SHP77 (cell line): ENCODE measurements at places on chromosomes 7 and 10.

- no peak for DNase-seq
Measured at GRCh38 chr7:76198202-76198601, 3.5 kb upstream of the SRRM3 start.

DNA sequence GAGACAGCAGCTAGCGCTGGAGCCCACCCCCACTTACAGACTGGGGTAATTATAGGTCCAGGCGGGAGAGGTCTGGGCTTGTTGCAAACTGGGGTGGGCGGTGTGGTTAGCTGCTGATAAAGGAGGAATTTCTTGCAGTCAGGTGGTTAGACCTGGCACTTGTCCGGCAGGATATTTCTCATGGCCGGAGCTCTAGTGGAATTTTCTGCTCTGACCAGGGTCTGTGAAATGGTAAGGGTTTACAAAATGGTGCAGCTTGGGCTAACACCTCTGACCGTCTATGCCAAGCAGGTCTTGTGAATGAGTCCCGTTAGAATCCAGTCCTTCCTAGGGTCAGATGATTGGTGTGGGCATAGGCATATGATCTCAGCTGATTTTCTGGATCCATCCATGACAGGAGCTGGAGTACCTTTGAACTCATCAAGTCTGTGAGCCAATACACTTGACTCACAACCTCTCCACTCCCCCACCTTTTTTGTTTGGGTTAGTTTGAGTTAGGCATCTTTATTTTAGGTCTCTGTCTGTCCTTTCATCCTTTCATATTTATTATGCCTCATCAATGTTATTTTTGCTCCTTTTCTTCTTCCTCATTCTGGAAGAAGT is 213.4 kb downstream of the SUGCT start:
- DNase-seq = no peak

- DNase-seq = no peak
Measured at GRCh38 chr7:37977243-37977642, 56.8 kb downstream of the EPDR1 start.

DNA sequence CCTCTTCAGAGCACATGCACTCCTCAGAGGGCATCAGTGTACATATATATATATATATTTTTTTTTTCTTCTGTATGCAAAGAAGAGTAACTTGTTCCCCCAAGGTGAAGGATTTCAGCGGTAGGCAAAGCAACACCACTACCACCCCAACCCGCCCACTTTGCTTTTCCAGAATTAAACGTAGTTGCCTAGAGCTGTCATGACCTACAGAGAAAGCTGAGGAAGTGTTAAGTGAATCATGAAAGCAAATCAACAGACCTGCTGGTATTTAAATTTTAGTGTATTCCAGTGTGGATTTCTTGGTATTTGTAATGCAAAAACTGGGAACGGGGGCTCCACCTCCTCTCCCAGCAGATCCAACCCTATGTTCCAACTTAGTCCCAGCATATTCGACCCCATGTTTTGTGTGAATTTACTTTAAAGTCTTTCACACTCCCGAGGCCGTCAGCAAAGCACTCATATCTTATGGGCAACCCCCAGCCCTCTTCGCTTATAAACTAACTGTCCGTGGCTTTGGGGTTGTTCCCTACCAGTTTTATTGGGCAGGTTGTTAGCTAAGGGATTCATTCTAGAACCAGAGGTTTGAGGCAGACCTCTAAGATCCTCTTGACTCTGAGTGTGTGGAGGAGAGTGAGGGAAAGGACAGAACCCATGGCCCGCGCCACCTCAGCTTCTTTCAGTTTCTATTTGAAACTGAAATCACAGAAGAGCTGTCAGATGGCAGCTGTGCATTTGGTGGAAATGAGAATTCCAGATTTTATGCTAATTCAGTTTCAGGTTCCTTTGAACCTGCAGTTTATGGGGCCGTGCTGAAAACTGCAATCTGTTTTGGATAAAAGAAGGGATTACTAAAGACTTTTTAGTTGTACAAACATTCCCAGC is 450.2 kb upstream of the GALNT17 start:
- DNase-seq = no peak

- no peak for DNase-seq
Measured at GRCh38 chr7:133650487-133651300, 397.8 kb downstream of the EXOC4 start.

DNA sequence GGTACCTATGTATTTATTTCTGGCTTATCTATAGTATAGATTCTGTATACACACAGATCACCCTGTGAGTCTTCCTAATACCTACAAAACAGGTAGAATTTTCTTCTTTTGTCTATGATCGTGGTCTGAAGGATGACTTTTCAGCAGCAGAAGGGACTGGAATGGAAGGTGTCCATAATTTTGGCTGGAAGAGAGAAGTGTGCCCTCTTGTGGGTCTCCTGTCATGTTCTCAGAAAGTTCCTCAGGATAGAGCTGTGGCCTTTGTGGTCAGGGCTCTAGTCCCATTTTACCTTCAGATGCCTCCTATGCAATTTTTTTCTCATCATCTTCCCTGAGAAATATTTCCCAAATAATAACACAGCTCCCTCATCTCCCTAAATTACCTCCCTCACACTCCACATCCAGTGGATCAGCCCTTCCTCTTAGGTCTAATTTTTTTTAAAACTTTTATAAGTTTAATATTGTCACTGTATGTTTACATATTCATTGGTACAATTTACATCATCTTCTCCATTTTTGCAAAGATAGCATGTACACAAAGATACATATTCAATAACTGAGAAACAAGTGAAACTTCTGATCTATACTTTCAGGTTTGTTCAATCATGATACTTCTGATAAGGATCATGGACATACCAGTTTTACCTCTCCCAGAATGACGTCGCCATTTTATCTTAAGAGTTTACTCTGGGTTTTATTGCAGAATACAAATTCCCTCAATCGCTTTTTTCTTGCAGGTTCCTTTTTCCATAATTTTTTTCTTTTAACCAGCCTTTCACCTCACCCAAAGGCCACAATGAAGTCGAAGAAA is 112.7 kb downstream of the REEP3 start:
- DNase-seq = peak; percentile 36

- no peak for DNase-seq
Measured at GRCh38 chr7:29859104-29859503, 52.8 kb downstream of the WIPF3 start.

- no peak for DNase-seq
Measured at GRCh38 chr10:21488246-21488956, 37.1 kb downstream of the SKIDA1 start.

DNA sequence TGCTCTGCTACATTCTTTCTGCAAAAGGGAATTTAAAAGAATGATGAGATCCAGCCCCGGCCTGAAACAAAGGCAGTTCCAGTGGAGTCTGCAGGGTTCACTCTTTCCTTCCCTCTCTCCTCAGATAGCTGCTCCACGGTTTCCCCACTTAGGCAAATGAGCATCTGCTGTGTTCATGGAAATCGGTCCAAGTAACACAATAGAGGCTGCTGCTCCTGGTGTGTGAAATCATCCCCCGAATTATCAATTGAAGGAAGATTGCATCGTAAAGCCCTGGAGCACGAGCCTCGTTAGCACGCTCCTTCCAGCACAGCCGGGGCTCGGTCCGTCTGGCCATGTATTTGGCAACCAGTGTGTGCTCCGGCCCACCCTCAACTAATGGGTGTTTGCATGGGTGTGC is 108.3 kb upstream of the DPP6 start:
- DNase-seq = no peak

GRCh38 chr10:6386346-6386745 is 183.6 kb downstream of the PFKFB3 start:
- DNase-seq = no peak

DNA sequence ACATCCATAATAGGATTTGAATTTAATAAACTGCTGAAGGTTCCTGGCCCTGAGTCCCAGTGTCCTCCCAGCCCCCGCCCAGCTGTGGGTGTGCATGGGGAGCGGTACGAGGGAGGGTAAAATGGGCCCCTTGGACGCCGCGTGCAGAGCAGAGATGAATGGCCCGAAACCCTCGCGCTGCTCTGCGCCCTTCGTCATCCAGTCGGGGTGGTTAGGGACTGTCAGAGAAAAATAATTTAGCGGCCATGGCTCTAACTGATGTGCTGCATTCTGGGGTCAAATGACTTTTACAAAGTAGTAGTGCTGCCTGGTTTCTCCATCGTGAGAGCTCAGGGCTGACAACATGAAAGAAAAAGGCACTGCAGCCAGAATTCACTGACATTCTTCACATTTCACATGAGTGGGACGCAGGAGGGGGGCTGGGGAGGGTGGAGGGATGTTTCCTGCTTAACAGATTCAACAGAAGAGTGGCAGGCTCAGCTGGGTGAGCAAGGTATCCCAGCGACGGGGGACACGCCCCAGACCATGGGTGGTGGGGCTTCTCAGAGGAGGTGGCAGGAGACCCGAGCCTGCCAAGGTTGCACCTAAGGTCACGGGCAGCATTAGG is 304.5 kb downstream of the WDR37 start:
- DNase-seq = no peak

GRCh38 chr7:33559324-33559710 is 346.0 kb upstream of the BMPER start:
- DNase-seq = no peak

DNA sequence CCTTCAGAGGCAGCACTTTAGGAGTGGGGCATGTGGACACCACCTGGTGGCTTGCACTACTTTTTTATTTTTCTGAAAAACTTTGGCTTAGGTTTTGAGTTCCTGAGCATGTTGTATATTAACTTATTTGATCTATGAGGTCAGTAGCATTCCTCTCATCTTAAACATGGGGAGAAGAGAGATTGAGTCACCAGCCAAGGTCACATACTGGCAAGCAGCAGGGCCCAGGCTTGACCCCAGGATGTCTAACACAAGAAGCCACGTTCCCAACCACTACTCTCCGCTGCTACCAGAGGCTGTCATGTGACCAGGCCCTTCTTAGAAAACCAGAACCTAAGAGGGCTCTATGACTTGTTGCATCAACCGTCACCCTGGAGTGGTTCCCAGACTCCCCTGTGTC is 210.3 kb upstream of the GPR26 start:
- no peak for DNase-seq

DNA sequence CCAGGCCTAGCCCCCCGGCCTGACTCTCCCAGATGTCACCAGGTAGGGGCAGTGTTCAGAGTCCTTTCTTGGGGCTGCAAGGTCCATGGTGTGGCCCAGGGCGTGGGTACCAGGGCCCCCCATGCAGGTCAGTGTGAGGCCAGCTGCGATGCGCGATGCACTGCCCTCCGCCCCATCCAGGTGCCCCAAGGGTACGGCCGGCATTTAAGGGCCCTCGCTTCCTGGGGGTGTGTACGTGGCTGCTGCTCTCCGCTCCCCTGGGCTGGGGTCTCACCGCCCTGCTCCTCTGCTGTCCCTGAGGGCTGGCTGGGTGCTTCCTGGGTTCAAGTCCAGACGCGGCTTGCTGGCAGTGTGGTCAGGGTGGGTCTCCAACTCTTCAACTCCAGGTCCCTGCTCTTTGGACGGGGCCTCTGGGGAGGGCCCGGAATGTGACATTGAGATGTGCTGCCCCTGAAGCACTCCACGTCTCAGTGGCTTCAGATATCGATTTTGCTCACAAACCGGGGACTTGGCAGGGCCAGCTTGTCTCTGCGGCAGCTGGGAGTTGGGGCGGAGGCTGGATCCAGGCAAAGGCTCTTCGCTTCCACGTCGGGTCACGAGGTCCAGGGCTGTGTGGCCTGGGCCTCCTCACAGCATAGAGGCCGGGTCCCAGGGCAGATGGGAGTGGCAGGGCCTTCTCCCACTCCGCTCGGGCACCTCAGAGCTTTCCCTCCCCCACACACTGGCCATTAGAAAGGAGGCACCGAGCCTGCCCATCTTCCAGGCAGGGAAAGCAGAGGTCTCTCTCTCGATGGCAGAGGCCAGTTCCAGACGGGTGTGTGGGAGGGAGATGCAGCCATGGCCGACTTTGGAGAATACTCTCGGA is 93.2 kb downstream of the UNCX start:
- DNase-seq = no peak

GRCh38 chr7:75658802-75659201 is 79.9 kb downstream of the HIP1 start:
- DNase-seq = no peak

DNA sequence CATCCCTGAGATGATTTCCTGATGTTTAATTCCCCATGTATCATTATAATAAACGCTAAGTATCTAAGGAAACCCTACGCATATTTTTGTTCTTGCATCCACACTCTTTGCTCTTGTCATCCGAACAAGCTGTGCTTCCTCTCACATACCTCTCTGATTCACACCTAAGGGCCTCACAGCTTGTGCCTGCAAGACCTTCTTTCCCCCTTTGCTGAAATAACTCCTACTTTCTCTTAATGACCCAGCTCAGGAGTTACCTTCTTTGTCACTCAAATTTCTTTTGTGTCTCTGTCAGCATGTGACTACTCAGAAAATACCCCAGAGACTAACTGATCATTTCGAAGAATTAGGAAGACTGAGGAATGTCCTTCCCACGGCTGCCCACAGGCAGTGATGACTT is 209.3 kb upstream of the IMMP2L start:
- DNase-seq = no peak

- no peak for DNase-seq
Measured at GRCh38 chr10:79438021-79438698, 7.3 kb downstream of the ZCCHC24 start.

DNA sequence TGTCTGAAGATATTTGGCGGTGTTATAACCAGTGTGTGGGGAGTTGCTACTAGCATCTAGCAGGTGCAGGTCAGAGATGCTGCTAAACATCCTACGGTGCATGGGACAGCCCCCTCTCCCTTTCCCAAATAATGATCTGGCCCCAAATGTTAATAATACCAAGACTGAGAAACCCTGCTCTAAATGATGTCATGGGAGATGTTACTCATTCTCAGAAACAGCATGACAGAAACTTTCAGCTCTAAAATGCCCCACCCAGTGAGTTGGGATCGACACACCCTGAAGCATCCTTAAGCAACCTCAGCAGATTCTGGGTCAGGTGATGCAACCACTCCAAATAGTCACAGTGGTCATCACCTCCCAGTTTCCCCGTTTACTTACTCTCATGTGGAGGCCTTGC is 108.8 kb upstream of the MPP7 start:
- DNase-seq = no peak

DNA sequence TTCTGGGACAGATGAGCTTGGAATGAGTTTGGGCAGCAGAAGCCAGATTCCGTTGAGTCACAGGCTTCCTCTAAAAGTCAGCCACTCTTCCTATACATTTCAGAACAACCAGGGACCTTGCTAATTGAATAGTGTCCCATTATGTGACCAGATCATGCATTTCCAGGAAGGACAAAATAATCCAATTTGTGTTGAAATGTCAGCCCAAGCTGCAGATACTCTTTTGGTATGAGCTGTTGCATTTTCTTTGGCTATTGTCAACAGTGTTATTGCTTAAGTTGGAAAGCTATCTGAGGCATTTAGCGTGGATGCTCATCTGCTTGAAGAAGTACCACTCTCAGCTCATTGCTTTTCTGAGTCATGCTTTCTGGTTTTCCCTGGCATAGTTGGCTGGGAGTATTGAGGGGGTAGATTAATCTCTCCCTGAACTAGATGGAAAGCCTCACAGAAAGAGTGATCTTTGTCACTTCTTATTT is 223.7 kb upstream of the HABP2 start:
- DNase-seq = no peak
